ENCODE measurements at places on chromosomes 16 and 17.

DNA sequence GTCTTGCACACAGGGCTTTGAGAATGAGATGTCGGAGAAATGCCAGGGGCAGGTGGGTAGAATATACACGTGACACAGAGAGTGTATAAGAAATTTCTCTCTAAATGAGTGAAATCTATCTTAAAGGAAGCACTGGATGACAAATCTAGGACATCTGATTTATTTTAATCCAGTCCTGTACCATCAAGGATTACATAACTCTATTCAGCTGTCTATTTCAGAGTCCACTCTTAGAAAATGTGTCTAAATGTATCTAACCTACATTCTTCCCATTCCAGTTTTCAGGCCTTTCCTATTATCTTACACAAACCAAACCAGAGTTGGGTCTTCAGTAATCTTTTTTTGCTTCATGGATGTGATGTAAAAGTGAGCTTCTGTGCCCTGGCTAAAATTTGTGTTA, 181.9 kb downstream of the CNTNAP4 start:
- DNase-seq = no peak

GRCh38 chr17:77744066-77744988, 214.2 kb upstream of the TNRC6C start:
- no peak for DNase-seq

DNA sequence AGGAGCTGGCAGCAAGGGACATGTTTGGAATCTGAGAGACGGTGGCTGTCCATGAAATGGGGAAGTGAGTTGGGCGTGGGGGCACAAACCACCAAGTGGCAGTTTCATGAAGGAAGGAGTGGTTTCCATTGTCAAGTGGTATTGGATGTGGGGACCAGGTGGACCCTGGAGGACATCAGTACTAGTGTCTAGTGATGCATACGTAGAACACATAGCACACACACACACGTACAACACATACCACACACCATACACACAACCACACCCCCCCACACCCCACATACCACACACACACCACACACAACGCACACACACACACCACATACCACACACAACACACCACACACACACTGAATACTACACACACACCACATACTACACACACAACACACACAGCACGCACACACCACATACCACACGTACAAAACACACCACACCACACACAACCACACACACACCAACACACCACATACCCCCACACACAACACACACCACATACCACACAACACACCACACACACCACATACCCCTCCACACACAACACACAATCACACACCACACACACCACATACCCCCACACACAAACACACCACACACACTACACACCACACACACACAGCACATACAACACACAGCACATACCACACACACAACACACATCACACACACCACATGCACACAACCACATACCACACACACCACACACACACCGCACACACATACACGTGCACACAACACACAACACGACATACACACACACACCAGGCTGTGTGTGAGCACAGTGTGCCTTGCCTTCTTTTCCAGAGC, 41.1 kb upstream of the GSE1 start:
- no peak for DNase-seq

GRCh38 chr17:55402374-55402773, 19.3 kb downstream of the MMD start:
- no peak for DNase-seq

- no peak for DNase-seq
These were observed 39.6 kb upstream of the MEOX1 start for GRCh38 chr17:43701318-43701743.

DNA sequence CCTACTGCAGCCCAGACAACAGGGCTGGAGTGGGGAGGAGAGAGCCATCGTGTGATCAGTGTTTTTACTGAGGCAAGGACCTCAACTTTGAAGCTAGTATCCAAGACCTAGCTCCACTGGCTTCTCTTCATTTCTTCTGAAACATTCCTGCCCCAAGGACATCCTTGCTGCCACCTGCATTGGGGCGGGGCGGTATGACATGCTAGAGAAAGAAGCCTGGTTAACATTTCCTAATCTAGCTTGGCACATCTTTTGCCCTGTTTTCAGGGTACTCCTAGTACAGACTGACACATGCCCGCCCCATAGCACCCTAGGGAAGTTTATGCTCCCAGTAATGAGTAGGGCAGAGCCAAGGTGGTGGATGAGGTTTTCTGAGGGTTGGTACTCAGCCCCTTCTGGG, 17.8 kb upstream of the ANKRD40CL start:
- no peak for DNase-seq

- DNase-seq = no peak
These were observed 7.7 kb upstream of the RAB37 start for GRCh38 chr17:74729368-74729767.

DNA sequence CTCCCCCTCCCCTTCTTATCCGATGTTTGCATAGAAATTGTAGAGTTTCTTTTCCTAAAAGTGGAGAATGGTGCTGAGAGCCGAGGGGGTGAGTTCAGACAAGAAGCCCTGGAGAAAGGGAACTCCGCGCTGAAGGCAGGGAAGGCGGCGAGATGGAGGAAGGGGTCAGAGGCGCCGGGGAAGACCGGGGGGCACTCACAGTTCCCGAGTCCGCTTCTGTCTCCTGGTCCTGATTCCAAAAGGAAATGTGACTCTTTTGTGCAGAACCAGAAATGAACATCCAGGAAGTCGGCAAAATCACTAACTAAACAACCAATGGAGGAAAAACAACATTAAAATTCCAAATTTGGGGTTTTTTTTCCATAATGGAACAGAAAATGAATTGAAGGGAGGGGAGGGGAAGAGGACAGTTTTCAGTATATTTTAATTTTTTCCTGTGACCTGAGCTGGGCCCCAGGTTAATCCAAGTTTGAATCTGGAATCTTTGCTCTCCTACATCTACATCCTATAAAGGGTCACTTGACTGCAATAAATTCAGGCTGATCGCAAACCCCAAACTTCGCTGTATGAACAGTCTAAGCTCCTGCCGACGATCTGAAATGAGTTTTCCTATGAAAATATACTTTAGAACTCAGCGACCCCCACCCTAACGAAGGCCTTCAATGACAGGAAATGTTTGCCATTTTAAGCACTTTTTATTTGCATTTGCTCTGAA, 252.3 kb downstream of the C16orf95 start:
- no peak for DNase-seq

DNA sequence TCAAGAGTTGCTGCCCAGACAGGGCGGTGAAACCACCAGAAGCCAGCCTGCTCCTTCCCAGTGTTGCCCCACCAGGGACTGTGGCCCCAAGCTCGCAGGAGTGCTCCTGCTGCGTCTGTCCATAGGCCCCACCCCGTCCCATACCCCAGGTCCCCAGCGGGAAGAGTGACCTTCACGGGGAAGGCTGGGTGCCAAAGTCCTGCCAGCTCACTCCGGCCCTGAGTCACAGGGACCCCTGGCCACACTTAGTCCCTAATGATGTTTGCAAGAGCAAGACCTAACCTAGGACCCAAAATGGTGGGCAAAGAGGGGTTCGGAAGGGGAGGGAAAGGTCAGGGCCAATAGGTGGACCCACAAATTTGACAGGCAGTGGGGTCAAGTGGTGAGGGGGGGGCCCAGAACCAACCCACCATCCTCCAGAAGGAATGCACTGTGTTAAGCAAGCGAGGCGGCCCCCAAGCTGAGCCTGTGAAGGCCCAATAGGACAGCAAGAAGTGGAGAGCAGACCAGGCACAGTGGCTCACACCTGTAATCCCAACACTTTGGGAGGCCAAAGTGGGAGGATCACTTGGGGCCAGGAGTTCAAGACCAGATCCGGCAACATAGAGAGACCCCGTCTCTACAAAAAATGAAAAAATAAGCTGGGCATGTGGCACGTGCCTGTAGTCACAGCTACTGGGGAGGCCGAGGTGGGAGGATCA, 3.3 kb downstream of the DOK4 start:
- DNase-seq = no peak

GRCh38 chr17:76567634-76568432, 17.8 kb downstream of the ST6GALNAC2 start:
- no peak for DNase-seq

GRCh38 chr16:31487071-31487719, 4.3 kb downstream of the SLC5A2 start:
- DNase-seq = no peak

DNA sequence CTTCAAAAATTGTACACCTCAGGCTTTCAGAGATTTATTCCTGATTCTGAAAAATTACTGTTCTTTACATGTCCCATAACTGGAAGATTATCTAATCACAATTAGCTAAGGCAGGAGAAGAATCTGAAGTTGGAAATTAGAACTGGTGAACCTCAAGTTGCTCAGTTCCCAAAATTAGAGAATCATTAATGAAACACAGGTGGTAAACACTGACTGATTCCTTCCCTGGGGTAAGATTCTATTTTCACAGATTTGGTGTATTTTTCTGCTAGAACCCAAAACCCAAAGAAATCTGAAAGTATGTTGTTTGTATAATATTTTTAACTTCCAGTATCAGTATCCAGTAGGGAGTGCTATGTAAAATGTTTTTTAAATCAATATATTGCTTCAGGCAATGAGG, 25.7 kb downstream of the PHKB start:
- no peak for DNase-seq

- DNase-seq = no peak
These were observed 22.4 kb downstream of the UNK start for GRCh38 chr17:75806822-75807500.

DNA sequence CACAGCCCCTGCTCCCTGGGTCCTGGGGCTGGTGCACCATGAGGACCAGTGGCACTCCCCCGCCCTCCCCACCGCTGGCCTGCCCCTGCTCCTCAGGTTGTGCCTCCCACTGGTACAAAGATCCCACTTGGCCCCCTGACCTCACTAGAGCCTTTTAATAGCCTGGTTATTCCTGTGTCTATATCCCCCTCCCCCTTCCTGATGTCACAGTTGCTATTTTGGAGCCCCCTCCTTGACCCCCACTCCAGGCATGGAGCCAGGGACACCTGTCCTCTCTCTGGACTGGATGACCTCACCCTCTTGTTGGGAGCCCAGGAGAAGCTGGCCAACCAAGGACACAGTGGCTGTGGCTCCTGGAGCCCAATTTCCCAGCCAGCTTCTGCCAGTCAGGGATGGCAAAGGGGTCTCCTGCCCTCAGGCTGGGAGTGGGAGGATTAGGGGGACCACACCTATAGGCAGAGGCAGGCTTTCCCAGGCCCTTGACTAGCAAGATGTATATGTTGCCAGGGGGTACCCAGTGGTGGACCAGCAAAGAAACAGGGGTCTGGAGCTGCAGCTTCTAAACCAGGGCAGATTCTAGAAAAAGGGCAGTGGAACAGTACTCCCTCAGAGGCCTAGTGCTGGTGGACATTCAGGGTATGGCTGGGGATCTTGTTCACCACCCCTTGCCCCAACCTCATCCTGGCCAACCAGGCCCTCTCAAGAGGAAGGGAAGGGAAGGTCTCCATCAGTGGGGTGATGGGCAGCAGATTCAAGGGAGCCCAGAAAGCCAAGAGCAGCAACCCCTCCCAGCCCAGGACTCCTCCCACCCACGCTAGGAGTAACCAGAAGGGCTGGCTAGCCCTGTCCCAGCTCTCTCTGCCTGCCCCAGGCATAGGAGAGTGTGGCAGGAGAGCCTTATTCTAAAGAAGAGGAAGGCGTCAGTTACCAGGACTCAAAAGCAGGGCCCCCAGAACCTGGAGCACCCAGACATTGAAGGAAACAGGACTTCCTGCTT, 10.9 kb downstream of the HDAC5 start:
- DNase-seq = no peak

GRCh38 chr17:42408061-42408460, 15.0 kb downstream of the CAVIN1 start:
- DNase-seq = no peak

GRCh38 chr17:68238164-68238870, 9.5 kb upstream of the AMZ2 start:
- no peak for DNase-seq
